ENCODE measurements at places on chromosomes 11 and 22.

- no peak for DNase-seq
These were observed 224.7 kb downstream of the SNX19 start for GRCh38 chr11:130691581-130691980.

- peak; percentile 84 for DNase-seq
These were observed at the start of gene SMARCB1 for GRCh38 chr22:23786752-23787599. Gene SMARCB1, plus strand, starts transcription at chr22:23786966. Its CDS starts 204 bp downstream, at chr22:23787170.

GRCh38 chr11:10304495-10305261 lies at the start of gene ADM:
Gene ADM, plus strand, starts transcription at chr11:10305073. Its CDS starts 628 bp downstream, at chr11:10305701.
- DNase-seq: no peak

GRCh38 chr11:3840004-3840869 lies 522 bp downstream of the RHOG start:
- no peak for DNase-seq

DNA sequence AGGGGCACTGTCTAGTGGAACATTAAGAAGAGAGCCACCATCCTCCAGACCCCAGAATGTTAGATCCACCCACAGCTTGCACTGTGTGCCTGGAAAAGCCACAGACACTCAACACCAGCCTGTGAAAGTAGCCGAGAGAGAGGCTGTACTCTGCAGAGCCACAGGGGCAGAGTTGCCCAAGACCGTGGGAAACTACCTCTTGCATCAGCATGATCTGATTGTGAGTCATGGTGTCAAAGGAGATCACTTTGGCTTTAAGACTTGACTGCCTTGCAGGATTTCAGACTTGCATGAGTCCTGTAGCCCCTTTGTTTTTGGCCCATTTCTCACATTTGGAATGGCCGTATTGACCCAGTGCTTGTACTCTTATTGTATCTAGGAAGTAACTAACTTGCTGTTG lies 115.9 kb upstream of the CCDC179 start:
- no peak for DNase-seq

DNA sequence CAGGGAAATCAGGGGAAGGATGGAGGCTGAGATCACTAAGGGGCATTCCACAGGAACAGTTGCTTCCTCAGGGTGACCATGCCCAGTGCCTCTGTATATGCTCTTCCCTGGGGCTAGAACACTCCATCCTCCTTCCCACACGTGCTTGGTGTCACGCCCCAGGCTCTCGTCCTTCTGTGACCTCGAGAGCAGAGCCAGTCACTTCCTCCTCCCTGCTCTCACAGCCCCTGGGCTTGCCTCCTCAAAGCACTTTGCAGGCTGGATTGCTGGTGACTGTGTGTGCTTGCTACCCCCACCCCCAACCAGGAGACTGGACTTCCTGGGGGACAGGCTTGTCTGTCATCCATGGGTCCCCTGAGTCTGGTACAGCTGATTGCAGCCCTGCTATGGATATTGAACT lies 56.5 kb upstream of the AMPD3 start:
- DNase-seq: no peak

GRCh38 chr11:128336203-128336602 lies 251.2 kb downstream of the ETS1 start:
- no peak for DNase-seq

GRCh38 chr22:23212061-23213021 lies 32.0 kb downstream of the BCR start:
- DNase-seq: no peak

GRCh38 chr11:111714522-111714921 lies 51.7 kb downstream of the PPP2R1B start:
- no peak for DNase-seq

DNA sequence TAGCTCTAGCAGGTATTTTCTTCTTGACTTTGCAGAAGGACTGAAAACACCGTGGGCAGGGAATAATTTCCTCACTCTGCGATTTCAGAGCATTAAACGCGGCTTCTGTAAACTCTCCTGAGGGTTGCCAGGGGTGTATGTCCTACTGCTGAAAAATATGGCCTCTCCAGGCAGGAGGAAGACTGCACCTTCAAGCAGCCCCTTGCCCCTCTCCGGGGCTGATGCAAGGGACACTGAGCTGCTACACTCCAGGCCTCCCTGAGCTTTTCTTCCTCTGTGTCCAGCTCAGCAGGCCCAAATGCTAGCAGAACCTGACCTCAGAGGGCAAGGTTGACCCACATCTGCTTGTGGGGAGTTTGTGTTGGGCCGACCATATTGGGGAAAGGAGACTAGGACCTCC lies 2.2 kb downstream of the CD6 start:
- no peak for DNase-seq

GRCh38 chr11:107018902-107019493 lies 722 bp upstream of the GUCY1A2 start:
- no peak for DNase-seq

DNA sequence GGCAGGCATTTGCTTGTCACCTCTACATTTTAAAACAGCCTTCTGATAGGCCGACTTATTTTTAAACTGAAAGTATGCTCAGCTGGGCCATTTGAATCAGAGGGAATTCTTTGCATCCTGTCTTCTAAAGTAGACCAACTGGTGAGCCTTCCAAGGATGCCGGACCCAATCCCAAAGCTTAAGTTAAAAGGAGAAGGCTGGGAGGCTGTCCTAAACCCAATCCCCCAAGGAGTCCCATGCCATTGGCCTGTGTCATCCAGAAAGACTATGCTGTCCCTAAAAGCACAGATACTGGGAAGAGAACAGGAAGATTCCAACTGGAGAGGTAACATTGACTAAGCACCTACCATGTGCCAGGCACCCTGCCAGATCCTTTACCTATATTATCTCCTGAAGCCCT lies 18.0 kb downstream of the TENM4 start:
- DNase-seq: no peak

GRCh38 chr11:94678236-94678635 lies 89.9 kb upstream of the AMOTL1 start:
- no peak for DNase-seq

- no peak for DNase-seq
These were observed 62.0 kb upstream of the SEPTIN5 start for GRCh38 chr22:19652316-19652715.

DNA sequence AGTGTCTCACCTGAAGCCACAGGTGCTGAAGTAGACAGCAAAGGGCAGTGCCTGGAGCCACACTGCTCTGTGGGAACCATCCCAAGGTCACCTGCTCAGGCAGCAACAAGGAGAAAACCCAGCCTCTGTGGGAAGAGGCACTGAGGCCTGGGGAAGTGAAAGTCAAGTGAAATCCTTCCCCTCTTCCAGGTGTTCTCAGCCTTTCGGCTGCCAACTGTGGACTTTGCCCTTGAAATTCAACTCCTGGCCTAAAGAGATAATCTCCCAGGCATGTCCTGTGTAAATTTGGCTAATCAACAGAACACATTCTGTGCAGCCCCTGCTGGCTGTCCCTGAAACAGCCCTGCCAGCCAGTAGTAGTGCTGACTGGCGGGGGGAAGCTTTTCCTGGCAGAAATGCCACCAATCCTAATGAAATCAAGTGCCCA lies 112.1 kb downstream of the RPL27A start:
- no peak for DNase-seq

- no peak for DNase-seq
These were observed 120.3 kb upstream of the ZBED5 start for GRCh38 chr11:10978198-10978597.

DNA sequence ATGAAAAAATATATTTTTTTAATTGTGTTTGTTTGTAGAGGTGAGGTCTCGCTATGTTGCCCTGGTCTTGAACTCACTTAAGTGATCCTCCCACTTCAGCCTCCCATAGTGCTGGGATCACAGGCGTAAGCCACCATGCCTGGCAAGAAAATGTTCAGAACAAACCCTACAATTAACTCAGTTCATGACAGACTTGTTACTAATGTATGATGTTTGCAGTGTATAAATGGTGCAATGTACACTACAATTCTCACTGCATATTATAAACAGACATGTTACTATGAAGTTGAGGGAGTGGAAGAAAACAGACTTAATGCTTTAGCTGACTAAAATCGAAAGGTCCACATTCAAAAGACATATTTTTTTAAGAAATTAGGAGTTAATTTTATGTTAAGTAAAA lies 59.0 kb downstream of the SIK3 start:
- DNase-seq: no peak

DNA sequence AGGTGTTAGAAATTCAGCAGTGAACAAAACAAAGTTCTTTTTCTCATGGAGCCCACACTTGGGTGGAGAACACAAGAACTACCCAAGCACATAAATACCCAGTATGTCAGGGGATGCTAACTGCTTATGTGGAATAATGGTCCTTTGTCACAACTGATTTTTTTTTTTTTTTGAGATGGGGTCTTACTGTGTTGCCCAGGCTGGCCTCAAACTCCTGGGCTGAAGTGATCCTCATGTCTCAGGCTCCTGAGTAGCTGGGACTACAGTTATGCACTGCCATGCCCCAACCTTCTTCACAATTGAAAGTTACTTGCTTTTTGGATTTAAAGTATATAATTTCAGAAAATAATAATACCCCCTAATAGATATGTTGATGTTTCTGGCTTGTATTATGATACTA lies 122.6 kb upstream of the RASSF10 start:
- DNase-seq: no peak

GRCh38 chr22:20980938-20981722 lies 967 bp upstream of the LZTR1 start:
- no peak for DNase-seq

DNA sequence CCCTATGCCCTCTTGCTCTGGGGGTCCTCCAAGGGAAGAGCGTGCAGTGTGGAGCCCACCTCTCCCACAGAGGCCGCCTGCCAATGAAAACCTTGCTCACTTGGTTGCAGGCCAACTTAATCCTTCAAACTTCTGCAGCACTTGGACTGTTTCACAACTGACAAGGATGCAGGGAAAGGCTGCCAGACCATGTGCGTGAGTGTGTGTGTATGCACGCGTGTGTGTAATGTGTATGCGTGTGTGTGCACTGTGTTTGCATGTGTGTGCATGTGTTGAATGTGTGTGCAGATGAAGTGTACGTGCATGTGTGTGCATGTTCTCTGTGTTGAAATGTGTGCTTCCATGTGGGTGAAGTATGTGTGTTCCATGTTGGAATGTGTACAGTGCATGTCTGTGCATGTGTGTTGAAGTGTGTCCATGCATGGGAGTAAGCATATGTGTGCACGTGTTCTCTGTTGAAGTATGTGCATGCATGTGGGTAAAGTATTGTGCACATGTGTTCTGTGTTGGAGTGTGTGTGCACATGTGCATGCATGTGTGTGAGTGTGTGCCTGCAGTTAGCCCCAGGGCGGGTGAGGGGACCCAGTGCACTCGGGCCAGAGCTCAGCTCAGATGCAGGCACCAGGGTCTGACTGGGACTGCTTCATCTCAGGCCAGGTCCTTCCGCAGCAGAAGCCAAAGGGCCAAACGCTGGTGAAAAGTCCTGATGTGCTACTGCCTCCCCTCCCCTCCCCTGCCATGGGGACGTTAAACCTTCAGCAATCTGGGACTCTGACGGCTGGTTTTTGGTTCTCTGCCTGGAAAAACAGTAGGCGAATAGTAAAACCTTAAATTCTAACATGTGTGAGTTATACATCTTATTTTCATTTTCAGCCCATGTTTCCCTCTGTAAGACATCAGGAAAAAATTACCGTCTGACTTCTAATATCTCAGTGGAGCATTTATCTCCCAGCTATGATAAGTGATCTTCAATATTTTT lies 72.0 kb downstream of the FLI1 start:
- DNase-seq: no peak

- no peak for DNase-seq
These were observed 103.2 kb downstream of the C11orf65 start for GRCh38 chr11:108364159-108364558.

- no peak for DNase-seq
These were observed 538.9 kb downstream of the DLG2 start for GRCh38 chr11:85088286-85088685.

GRCh38 chr22:44956840-44957767 lies 52.7 kb downstream of the PHF21B start:
- no peak for DNase-seq

DNA sequence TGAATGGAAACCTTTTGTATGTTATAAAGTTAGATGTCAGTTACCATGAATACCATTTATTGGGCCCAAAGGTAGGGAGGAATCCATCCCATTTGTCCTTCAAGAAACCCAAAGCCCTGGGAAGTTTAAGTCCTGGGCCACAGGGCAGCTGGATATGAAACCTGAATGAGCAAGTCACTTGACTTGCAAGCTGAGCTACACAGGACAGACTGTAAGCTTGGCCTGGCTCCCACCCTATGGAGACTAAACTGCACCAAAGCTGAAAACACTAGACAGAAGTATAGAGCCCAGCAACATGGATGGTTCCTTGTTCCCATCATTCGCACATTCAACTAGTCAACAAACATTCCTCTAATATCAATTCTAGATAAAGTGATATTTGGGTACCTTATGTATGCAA lies 71.3 kb downstream of the KCNC1 start:
- DNase-seq: no peak

- no peak for DNase-seq
These were observed 29.2 kb downstream of the MN1 start for GRCh38 chr22:27772081-27772983.

DNA sequence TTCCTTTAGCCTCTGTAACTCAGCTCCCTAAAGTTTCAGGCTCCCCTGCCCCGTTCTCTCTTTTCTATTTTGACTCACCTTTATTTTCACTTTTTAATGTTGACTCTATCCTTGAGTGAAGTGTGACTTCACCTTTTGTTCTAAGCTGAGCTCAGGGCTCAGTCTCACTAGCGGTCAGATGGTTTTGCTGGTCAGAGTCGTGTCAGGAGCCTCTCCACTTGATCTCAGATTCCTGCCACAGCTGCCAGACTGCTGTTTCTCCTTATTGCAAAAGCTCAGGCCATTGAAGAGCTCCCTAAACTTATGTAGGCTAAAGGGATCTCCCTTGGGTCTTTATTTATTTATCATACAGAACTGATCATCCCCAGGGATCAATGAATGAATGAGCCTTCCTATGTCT lies 13.7 kb upstream of the POU2AF2 start:
- DNase-seq: no peak

- no peak for DNase-seq
These were observed 45.1 kb downstream of the C11orf96 start for GRCh38 chr11:43987384-43988039.

GRCh38 chr22:17101475-17102296 lies 16.9 kb downstream of the IL17RA start:
- no peak for DNase-seq

GRCh38 chr11:20881328-20882079 lies 212.1 kb downstream of the NELL1 start:
- no peak for DNase-seq

GRCh38 chr11:11426226-11426952 lies 73.3 kb upstream of the CSNK2A3 start:
- DNase-seq: no peak

DNA sequence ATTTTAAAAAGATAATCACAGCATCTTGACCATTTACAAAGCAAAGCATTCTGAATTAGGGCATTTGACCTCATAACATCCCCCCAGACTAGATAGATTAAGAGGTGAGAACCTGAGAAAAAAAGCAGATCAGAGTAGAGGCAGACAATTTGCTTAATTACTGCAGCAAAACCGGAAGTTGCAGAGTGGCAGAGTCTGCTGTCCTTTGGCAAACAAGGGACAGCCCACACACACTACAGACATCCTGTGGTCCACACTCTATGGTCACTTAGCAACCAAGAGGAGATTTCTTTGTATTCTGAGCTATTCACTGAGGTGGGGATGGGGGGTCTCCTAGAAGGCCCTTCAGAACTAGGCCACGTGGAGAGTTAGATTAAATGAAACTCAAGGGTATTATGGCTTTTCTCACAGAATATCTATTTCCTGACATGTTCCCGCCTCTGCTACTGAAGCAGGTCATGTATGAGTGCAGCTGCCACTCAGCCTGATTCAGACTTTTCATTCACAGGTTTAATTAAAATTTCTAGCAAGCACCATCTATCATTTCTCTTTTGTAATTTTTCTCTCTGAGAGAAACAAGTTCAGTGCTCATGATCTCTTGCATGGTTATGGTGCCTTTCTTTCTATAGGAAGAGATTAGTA lies 48.5 kb downstream of the SVIP start:
- DNase-seq: no peak
